ENCODE measurements at places on chromosomes 6 and 20.

DNA sequence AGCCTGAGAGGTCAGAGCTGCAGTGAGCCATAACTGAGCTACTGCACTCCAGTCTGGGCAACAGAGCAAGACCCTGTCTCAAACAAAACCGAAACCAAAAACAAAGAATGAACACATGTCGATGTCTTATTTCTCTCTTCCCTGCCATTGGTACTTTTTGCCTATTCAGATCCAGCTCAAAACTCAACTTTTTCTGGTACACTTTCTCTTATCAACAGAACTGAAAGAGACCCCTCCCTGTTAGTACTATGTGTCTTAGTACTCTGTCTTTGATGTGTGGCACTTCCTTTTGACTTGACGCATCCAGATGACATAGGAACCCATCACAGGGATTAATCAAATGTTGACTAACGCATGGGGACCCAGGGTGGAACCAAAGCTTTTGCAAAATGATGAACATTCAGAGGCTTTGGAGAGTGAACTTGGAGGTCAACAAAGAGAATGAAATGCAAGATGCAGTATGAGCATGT, 44.8 kb downstream of the AKAP12 start:
- no peak for DNase-seq

DNA sequence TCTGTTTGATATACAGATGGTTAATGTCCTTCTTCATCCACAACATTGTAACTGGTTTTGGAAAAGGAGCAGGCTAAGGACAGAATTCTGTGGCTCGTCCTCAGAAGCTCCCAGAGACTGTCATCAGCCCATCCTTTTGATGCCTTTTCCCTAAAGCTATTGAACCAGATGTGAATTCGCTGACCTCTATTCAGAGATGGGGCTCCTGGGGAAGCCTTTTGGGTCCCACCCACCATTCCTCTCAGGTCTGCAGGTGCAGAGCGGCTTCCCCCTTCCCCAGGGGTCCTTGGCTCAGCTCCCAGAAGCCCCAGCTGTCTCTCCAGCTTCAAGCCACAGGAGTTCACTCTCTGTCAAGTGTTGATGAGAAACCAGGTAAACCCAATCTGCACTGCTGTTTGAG, 191.7 kb downstream of the SMOC2 start:
- DNase-seq, result no peak

DNA sequence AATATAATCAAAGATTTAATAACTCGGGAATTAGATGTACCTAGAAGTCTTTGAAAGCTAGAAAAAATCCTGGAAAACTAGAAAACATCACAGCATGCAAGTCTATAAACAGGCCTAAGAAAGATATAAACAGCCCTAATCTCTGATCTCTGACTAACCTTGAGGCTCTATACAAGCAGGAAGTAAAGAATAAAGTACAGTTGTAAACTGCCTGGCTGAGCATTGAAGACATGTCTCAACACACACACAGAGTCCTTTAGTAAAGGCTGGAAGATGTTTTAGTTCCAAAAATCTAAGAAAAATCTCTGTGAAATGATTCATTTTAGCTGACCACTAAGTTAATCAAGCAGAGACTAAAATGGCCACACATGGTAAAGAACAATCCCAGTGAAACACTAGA, 774.5 kb downstream of the EYS start:
- no peak for DNase-seq

- DNase-seq, result no peak
Observed at GRCh38 chr6:109243863-109244825, 138.1 kb downstream of the CD164 start.

DNA sequence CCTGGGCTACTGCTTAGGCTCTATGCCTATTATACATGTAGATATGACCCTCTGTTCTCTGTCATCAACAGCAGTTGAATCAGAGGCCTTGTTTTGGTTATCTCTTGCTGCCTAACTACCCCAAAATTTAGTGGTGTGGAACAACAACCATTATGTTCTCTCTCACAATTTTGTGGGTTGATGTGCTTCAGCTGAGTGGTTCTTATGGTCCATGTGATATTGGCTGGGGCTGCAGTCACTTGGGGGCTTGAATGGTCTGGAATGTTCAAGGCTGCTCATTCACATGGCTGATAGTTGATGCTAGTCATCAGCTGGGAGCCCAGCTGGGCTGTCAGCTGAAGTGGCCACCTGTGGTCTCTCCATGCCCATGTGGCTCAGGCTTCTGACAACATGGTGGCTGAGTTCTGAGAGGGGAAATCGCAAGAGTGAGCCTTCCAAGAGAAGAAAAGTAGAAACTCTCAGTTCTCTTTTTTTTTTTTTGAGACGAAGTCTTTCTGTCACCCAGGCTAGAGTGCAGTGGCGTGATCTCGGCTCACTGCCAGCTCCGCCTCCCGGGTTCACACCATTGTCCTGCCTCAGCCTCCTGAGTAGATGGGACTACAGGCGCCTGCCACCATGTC, 47.8 kb downstream of the SHLD1 start:
- no peak for DNase-seq

DNA sequence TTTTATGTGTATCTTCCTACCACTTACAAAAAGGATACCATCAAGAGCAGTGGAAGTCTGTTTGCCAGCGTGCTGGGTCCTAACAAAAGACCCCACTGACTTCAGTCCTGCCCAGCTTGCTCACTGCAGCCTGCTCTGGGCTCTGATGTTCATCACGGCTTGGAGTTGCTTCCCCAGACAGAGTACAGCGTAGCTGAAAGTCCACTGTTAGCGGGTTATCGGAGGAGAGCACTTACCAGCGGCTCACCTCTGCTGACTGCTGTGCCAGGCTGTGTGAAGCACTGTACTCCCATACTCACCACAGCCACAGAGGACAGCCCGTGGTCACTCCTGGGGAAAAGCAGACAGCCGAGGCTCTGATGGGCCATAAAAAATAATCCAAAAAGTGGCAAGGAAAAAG, 40.2 kb downstream of the CTCFL start:
- no peak for DNase-seq

DNA sequence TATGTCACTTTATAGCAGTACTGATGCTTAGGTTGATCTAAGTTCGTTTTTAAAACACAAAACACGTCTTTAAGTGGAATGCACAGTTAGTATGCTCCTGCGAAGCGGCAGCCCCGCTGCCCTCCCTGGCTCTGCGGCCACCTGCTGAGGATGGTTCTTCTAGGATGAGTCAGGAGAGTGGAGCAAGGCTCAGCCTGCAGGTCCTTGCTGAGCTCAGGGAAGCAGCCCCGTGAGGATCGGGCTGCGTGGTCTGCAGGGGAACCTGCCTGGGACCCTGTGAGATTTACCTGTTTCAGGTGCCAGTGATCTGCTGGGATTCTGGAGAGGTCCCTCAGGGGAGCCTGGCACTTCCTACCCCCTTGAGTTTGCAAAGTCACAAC, 57.5 kb downstream of the SYNJ2 start:
- DNase-seq, result no peak

GRCh38 chr20:46279103-46279502, 29.2 kb downstream of the CDH22 start:
- DNase-seq, result no peak

DNA sequence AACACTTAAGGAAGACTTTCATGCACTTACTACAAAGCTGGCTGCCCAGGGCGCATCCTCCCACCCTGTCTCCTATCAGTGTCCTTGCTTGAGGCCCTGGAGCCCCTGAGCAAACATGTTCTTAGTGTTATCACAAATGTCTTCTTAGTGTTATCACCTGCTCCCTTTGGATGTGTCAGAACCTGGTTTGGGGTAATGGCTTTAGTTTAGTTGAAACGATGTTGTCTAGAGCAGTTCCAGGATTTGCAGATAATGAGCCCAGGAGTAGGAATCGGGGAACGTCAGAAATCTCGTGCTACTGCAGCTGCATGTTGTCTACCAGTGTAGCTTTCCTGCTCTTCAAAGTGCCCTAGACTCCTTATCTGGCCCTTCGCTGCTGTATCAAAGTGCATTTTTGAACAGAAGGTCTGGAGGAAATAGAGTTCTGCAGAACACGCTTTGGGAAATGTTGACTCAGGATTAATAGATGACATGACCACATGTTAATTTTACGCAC, 69.6 kb downstream of the PHACTR2 start:
- DNase-seq, result no peak

DNA sequence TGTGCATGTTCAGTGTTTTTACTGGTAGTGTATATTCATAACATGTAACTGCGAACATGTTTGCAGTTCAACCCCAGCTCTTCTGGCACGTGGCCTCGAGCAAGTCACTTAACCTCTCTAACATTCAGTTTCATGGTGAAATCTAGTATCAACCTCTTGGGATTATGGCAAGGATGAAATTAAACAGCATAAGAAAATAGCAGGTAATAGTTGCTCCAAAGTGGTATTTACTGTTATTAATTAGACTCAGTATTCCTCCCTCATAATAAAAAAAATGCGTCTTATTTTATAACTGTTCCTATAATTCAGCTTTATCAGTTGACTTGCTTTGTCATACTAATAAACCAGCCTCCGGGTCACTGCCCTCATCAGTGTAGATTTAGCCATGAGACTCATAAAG, 15.0 kb downstream of the FAM184A start:
- no peak for DNase-seq

- peak; percentile 96 for DNase-seq
Observed at GRCh38 chr6:169253337-169254238, at the start of gene THBS2. Gene THBS2 (minus strand): TSS chr6:169253846. CDS start chr6:169250784, 3,062 bp downstream.

GRCh38 chr6:37354526-37355384, 972 bp downstream of the RNF8 start:
- no peak for DNase-seq

DNA sequence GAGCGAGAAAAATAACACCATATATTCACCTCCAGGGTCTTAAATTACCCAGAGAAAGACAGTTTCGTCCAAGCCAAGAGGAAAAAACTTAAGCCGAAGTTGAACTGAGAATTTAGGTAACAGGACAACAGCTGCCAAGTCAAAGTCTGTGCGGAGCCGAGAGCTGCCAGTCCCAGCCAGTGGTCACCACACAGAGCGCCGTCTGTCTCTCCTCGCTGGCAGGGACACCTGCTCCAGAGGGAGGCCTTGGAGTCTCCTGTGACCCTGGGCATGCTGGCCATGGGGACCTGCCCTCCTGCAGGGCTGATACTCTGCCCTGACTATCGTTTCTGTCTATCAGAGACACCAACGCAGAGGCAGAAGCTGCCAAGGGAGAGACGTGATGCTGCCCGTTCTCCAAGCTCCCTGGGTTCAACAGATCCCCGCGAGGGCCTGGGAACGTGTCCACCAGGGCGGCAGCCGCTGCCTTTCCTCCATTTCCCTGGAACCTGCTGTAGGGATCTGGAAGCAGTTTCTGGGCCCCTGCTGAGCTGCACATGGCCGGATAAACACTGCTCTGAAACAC, 341.3 kb downstream of the SMOC2 start:
- no peak for DNase-seq

DNA sequence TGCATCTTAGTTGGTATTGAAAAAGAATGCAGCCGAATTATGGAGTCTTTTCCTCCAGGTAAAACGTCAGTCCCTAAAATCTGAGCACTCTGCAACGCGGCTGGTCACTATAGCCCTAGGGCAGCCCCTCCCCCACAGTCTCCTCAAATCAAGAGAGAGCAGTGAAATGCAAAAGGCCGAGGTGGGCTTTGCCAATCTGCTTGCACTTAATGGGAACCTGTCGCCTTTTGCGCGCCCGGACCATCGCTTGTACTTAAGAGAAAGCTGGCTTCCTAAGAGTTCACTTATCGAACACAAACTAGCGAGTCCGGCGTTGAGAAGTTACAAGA, 447 bp downstream of the MCM3 start:
- no peak for DNase-seq

- peak; percentile 82 for DNase-seq
Observed at GRCh38 chr6:47083586-47084047, 41.5 kb upstream of the ADGRF1 start.

DNA sequence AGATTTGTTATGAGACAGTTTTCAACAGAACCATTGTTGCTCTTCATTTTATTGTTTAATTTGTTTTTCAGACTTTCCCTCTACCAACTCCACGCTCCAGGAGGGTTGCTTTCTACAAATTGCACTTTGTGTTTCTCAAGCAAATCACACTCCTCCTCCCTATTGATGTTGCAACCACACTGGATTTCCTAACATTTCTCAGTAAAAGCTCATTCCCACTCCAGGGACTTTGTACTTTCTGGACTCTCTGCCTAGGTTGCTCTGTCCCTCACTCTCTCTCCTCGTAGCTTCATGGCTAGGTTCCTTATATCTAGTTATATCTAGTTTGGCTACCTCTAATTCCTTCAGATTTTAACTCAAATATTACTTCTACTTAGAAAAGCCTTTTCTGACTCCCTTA, 20.3 kb downstream of the PGK2 start:
- DNase-seq, result no peak

GRCh38 chr6:84556541-84557335, 207.7 kb downstream of the TBX18 start:
- DNase-seq, result no peak

DNA sequence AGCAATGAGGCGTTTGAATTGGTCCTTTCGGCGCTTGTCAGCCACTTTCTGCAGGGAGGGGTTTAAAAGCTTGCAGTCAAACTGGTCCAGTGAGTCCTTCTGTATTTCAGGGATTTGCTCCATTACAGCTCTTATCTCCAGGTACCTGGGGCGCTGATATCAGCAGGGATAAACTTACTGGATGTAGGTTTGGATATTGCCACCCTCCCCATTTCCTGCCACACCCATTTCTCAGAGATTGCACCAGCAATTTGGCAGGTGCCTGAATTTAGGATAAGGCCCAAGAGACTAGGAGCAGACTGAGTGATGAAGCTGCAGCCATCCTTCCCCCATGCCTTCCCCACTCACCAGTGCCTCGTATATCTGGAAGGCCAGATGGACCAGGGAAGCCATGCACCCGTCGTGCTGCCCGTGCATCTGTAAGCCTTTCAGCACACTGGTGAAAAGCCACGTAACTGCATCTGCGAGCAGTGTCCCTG, 7.6 kb downstream of the POLR1C start:
- DNase-seq, result no peak

DNA sequence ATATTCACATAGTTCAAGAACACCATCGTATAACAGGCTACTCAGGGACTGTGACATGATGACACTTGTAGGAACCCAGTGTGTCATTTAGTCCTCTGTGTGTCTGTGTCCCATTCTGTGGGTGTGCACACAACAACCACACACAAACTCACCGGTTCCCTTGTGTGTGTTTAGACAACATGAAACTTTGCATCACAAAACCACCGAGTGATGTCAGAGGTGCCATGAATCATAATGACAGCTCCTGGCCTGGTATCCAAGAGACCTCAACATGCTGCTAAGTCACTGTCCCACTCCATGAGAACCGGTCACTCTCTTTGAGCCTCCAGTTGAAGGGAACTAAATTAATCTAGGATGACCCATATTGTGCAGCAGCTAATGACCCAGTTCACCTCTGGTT, 421.3 kb downstream of the PREX1 start:
- DNase-seq, result no peak

DNA sequence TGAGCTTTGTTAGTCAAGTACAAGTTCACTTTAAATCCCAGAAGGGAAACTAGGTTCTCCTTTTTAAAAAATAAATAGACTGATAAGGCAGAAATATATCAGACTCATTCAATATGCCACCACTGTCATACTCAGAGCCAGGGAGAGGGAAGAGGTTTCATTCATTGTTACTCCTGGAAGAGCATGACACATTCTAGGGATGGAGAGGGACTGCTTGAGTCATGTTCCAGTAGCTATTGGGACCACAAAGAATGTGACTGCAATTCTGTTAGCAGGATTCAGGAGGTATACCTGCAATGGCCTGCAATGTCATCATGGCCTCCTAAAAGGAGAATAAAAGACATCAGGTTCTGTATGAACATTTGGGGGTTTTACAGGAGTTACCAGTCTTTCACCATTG, 167.6 kb downstream of the TFAP2B start:
- DNase-seq, result no peak

GRCh38 chr6:117600008-117600743, 2.1 kb downstream of the GOPC start:
- DNase-seq, result no peak
